ENCODE measurements at places on chromosomes 16 and 17.

- no peak for DNase-seq
These were observed 181.9 kb downstream of the SNX29 start for GRCh38 chr16:12158428-12158827.

- DNase-seq = no peak
These were observed 4.8 kb downstream of the ARRB2 start for GRCh38 chr17:4715063-4715744.

DNA sequence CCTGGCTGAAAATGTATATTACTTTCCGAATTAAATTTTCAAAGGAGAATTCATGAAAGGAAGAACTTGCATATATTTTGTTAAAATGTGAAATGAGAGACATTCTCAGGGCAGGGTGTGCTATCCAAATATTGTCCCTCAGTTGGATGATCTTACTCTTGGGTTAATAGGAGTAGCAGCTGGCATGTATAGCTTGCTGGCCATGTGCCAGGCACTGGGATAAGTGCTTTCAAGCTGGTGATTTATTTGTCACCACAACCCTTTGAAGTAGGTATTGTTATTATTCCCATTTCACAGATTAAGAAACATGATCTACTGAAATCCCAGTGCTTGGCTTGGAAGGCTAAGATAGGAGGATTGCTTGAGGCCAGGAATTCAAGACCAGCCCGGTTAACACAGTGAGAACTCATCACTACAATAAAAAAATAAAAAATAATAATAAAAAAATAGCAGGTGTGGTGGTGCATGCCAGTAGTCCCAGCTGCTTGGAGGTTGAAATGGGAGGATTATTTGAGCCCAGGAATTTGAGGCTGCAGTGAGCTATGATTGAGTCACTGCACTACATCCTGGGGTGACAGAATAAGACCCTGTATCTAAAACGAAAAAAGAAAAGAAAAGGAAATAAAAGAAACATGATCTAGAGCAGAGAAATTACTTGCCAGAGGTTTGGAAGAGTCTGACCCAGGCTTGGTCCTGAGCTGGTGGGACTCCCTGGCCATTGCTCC lies 11.6 kb upstream of the MPHOSPH6 start:
- DNase-seq = no peak

DNA sequence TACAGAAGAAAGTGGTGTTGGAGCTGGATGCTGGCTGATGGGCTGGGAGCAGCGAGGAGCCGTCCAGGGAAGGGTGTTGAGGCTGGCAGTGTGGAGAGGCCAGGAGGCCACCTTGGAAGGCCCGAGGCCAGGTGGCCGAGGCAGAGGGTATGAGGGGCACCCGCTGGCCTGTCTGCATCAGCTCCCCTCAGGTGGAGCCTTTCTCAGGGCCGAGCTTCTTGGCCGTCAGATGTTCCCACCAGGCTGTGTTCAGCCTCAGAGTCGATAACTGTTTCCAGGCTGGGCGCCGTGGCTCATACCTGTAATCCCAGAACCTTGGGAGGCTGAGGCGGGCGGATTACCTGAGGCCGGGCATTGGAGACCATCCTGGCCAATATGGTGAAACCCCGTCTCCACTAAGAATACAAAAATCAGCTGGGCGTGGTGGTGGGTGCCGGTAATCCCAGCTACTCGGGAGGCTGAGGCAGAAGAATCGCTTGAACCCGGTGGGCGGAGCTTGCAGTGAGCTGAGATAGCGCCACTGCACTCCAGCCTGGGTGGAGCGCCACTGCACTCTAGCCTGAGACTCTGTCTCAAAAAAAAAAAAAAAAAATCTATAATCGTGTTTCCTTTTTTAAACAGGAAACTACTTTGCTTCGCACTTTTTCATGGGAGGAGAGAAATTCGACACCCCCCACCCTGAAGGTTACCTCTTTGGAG lies 25.3 kb downstream of the MGRN1 start:
- no peak for DNase-seq

GRCh38 chr16:89197633-89198416 lies 2.5 kb downstream of the SLC22A31 start:
- DNase-seq = no peak

DNA sequence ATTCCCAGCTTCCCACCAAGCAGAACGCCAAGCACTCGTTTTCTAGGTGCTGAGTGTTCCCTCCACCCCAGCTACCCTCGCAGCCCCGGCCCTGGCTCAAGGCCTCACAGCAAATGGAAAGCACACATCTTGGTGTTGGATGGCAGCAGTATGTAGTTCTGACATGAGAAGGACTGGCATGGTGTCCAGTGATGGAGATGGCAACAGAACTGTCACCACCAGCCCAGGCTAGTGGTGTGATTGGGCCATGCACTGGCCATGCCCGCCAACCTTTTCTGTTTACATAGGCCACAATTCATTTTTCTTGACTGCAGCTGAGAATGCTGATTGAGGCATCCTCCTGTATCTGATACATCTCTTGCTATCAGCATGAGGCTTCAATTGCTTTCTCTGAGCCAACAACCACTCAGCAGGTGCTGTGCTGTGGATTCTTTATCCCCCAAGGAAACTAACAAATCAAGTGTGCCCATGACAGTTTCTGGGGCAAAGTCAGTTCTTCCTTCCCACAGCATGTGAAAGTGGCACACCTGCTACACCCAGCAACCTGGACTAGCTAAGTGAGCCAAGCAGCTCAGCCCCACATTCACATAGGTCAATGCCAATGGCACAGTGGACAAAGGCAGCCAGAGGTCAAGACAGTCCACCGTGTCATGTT lies 3.8 kb downstream of the SLC12A4 start:
- DNase-seq = no peak

- DNase-seq = no peak
These were observed 358.7 kb upstream of the MAF start for GRCh38 chr16:79959226-79959625.

DNA sequence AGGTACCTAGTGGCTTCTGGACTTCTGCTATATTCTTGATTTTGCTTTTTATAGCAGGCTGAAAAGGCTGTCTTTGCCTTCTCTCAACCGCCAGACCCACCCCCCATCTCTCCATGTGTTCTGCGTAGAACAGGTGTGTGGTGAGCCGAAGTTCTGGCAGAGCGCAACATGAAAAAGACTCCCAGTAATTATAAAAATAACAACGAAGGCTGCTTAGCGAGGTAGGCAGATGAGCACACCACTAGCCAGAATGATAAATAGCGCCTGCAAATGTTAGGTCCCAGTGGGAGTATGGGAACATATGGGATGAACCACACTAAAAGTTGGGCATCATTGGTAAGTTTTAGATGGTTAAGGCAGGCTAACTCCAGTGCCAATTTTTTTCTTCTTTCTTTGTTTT lies 14.0 kb upstream of the RBFOX1 start:
- DNase-seq = no peak

DNA sequence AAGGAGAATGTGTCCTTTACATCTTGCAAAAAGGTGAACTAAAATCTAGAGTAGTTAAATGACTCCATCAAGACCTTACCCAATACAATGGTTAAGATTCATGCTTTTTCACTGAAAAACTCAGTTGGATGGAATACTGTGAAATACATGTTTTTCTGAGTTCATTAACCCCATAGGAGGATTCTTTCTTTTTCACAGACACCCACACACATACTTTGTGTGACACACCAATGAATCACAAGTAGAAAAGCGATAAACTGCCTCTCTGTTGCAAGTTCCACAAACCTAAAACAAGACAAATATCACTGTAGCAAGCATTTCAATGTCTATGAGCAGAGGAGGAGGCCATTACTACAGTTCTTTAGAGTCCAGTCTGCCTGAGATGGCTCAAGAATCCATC lies 258.8 kb upstream of the CDH5 start:
- DNase-seq = no peak

GRCh38 chr17:38797158-38797490 lies 2.2 kb downstream of the PIP4K2B start:
- no peak for DNase-seq

- DNase-seq = no peak
These were observed 186.6 kb upstream of the SALL1 start for GRCh38 chr16:51337662-51338061.

- DNase-seq = no peak
These were observed 9.7 kb downstream of the TVP23A start for GRCh38 chr16:10808850-10809249.

DNA sequence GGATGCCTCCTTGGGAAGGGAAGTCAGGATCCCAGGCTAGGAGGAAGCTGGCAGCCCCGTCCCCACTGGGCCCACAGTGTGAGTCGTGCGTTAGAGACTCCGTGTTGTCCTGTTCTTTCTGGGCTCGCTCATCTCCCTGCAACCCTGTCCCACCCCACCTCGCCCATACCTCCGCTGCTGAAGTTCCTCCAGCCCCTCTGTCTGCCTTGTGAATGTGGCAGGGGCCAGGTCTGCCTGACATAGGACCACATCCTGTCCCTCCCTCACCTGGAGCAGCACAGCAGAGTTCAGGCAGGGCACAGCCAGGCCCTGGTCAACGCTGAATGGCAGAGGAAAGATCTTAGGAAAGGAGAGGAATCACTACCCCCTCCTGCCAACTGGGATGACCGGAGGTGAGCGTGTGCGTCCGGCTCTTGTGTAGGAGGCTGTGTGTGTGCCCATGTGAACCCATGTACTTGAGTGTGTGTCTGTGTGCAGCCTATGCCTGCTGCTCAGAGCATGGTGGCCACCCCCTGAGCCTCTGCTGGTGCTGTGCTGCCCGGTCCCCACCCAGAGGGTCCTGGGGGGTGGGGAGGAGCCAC lies 12.8 kb downstream of the KCNJ18 start:
- no peak for DNase-seq

DNA sequence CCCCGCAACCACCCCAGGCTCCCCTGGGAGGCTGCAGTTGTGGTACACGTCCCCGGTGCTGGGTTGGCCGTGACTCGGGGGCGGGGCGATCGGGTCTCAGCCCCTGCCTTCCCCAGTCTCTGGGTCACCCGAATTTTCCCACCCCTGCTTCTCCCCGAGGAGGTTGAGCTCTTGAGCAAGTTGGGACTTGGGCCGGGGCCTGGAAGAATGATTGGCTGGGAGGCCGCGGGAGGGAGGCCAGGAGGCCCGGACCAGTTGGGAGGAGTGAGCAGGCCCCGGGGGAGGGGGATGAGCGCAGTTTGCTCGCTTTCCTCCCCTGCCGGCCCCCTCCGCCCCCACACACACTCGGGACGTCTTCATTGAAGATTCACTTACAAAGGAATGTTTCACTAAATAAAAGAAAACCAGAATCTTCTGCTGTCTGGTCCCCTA lies 4.5 kb upstream of the HEXIM1 start:
- no peak for DNase-seq

- no peak for DNase-seq
These were observed 590 bp downstream of the TMEM219 start for GRCh38 chr16:29962344-29962994.

GRCh38 chr17:40450175-40450574 lies 6.9 kb downstream of the IGFBP4 start:
- no peak for DNase-seq

GRCh38 chr17:37211136-37211535 lies 164.6 kb upstream of the C17orf78 start:
- no peak for DNase-seq

DNA sequence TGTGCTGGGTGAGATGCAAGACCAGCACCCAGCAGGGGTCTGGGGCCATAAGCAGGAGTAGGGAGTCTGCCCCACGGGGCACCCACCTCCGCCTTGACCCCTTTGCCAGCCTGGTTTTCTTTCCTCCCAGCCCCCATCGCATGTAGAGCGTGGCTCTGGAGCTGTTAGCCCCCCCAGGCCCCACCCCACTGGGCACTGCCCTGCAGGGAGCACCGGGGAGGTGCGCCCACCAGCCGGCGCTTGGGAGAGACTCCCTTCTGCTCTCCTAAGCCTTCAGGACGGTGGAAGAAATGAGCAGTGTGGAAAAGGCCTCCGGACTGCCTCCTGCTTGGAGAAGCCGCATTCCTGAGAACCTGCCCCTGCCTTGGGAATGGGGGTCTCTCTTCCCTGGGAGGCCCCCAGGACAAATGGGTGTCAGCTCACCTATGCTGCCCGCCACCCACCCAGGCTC lies 186.2 kb downstream of the IRF8 start:
- no peak for DNase-seq

DNA sequence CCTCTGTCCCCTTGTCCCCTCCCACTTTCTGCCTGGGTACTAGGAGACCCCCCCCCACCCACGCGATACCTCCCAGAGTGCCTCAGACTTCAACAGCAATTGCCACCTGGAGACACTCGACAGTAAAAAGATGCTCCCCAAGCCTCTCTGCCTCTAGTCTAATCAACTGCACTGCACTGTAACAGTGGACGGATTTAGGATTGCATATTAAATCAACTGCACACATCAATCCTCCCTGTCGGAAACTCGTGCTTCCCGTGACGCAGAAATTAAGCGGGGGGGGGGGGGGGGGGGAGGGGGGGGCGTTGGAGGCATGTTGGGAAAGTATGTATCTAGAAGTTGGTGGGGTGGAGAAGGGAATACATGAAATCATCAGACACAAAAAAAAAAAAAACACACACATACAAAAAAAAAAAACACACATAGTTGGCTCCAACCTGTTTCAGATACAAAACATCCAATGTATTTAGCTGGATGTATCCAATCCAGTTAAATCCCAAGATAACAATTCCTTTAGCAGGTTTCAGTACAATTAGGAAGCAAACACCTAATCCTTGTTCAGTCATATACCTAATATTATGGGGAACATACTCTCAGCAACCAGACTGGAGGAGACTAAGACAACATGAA lies 29.7 kb downstream of the FAM222B start:
- peak; percentile 87 for DNase-seq

DNA sequence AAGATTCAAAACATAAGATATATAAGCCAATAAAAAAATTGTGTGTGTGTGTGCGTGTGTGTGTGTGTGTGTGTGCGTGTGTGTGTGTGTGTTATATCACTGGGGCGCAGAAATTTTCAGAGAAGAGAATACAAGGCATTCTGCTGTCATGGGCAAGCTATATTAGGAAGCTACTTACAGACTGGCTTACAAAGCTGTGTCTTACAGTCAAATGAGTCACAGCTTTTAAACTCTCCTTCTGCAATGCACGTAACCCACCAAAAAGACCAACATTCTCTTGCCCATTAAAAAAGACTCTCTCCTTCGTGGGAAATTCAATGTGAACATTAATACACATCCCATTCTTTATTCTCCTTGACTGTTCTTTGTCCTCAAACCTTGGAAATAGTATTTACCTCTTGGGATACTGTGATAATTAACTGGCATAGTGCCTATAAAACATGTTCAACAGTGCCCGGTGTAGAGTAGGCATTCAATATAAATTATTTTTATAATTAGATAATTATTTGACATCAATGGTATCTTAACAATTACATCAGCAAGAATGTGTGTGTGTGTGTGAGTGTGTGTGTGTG lies 860.4 kb upstream of the SOX9 start:
- no peak for DNase-seq

DNA sequence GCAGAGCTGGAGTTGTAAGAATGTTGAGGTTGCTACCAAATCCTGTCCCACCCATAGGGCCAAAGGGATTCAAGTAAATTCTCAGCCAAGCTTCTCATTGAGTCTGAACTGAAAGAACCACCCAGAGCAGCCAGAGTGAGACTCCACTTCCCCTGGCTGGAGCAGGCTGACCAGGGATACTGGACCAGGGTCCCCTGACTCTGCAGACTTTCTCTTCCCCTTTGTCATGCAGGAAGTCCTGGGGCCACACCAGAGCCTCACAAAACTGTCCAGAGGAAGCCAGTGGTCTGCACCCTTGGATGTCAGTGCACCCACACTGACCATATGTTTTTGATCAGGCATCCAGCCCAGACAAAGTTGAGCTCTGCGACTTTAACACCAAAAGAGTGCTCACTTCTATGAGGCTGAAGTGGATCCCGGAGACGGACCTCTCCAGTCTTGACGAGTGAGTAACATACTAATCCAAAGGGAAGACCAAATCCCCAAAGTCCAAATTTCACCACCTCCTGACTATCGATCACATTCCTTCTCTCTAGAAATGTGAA lies 4.1 kb downstream of the NXN start:
- no peak for DNase-seq

GRCh38 chr17:6352016-6352415 lies 82.9 kb downstream of the AIPL1 start:
- DNase-seq = no peak

GRCh38 chr16:70662991-70663523 lies 16.7 kb downstream of the IL34 start:
- DNase-seq = no peak
